NCI-H748 treated with DMSO at 0.1 percent for 48 hours (cell line): ENCODE measurements at places on chromosomes 13 and 19.

DNA sequence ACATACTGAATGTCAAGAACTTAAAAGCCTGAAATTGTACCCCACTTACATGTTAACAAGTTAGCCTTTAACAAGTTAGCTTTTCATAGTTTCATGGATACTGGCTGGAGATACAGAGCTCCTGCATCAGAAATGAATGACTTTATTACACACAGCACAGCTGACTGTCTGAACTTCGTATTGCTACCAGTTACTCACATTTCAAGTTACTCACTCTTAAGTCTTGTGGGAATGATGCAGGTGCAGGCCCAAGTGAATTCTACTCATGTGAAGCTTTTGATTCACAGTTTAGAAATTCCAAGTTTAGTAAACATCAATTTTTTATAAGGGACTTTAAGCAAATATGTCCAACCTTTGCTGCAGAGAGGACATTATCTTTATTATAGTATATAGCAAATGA lies 762.2 kb upstream of the PRR20A start:
- DNase-seq, result no peak

- DNase-seq, result no peak
Observed at GRCh38 chr19:40803857-40804782, 5.1 kb downstream of the EGLN2 start.

GRCh38 chr13:35025314-35025713 lies 83.2 kb downstream of the NBEA start:
- DNase-seq, result no peak

DNA sequence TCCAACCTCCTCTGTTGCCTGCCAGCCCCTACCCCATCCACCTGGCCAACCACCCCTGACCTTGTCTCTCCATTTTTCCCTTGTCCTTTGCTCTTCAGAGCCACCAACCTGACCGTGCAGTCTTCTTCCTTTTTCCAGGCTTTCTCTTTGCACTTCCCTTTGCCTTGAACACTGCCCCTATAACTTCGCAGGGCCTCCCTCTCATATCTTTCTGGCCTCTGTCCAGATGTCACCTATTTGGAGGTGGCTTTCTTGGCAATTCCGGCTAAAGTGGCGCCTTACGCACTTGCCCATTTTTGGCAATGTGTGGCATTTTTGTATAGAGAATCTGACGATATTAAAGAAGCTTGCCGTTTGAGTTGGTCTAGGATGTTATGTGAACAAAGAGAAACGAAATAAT lies 844 bp downstream of the ZNF543 start:
- DNase-seq, result no peak

- DNase-seq, result no peak
Observed at GRCh38 chr13:99215184-99215830, 14.7 kb downstream of the UBAC2 start.

DNA sequence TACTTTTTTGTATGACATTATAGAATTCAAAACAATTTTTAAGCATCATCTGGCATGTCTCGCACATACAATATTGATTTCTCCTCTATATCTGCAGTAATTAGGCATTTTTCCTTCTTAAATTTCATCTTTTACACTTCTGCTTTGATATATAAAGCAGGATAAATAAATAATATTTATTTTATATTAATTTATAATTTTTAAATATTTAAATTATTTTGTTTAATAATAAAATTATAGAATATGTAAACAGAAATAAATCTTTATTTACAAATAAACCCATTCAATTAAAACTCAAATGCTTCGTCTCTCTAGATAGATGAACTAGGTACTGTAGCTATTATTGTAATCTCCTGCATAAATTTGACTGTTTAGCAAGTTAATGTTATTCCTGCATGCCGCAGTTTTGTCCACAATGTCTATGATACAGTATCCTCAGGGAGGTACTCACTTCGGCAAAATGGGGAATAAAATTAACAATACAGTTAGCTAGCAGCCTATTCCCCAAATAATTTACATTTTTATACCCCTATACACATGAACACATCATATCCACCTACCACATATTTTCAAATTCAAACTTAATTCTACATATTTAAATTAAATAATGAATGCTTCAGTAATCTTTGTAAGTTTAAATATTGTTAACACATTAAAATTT lies 473.6 kb upstream of the SLC10A2 start:
- no peak for DNase-seq

DNA sequence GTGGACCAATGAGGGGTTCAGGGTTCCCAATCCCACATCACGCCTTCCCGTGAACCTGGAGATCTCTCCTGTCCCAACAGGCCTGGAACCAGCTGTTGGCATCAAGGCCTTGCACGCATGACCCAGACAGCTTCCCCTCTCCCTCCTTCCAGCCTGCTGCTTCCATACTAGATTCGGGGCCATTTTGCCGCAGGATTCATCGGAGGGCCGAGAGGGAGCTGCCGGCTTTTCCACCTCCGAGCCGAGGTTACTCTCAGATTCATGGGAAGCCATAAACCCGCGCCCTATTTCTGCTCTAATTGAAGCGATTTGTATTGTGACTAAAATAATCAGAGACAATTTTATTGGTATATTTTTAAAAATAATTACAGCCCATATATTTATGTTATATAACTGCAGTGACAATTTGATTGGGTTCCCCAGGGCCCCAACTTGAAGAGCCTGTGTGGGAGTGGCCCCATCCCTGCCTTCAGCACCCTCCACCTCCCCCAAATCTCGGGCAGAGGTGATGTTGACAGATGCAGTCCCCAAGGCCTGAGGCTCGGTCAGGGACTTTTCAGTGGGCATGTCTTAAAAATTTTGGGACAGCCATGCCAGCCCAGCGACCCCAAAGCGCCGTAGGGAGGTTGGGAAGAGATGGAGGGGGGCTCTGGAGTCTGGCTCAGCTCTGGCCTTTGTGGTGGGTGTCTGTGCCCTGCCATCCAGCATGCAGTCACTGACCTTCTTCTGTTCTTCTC lies 30.8 kb upstream of the PEPD start:
- DNase-seq, result no peak

DNA sequence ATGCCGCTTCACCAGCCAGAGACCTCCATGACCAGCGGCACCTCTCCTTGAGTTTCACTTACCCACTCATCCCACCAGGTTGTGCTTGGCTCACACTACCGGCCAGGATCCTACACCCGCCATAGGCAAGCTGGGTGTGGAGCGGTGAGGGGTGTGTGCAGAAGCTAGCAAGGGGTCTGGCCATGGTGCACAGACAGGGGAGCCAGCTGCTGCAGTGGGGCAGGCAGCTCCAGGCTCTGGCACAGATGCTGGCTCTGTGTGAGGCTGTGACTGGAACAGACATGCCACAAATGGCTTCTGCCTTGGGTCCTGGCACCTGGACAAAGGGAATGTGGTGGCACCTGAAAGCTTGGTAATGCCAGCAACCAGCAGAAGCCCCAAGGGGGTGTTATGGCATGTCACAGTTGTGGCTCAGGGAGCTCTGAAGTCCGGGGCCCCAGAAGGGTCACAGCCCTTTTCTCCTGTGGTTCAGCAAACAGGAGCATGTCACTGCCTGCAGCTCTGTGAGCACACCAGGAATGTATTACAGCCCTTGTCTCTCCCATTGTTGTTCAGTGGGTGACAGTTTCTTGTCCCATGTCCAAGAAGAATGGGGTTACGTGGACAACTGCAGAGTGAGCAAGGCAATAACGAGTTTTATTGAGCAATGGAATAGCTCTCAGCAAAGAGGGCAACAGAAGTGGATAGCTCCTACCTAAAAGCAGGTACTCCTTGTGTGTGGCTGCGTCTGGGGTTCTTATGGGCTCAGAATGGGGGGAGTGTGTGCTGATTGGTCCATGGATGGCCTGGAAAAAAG lies 2791.0 kb upstream of the PCDH20 start:
- DNase-seq, result no peak
